ENCODE measurements at places on chromosomes 6 and 20.

GRCh38 chr6:167745670-167746389, 80.9 kb upstream of the AFDN start:
- no peaks in the 10 kb centered on the region for H3K36me3 ChIP-seq
- no peak for DNase-seq
- no peaks in the 10 kb centered on the region for H3K27me3 ChIP-seq
- H3K27ac ChIP-seq = peak overlapping the region; percentile 86
- peaks cover 23% of the 10 kb centered on the region for H3K4me1 ChIP-seq

- DNase-seq = no peak
- no peak overlapping the region for H3K27ac ChIP-seq
- no peaks in the 10 kb centered on the region for H3K27me3 ChIP-seq
- no peaks in the 10 kb centered on the region for H3K4me1 ChIP-seq
- no peak overlapping the region for H3K4me3 ChIP-seq
- no peaks in the 10 kb centered on the region for H3K36me3 ChIP-seq
Measured at GRCh38 chr6:100706491-100706890, 174.6 kb downstream of the ASCC3 start.

DNA sequence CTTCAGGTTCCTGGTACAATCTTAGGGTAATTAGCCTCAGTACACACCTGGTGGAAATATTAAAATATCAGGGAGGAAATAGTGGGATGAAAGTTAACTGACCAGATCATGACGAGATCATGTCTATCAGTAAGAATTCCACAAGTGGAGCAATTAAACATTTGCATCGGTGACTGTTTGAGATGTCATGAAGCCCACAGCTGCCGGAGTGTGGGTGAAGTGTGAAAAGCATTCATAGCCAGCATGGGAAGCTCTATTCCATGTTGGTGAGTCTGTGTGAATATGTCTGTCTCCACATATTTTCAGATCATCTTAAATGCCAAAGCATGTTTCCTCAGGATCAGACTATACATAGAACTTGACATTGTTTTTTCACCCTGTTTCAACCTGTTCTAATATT, 142.8 kb downstream of the IPCEF1 start:
- no peak for DNase-seq
- H3K27ac ChIP-seq = no peak overlapping the region
- no peaks in the 10 kb centered on the region for H3K27me3 ChIP-seq
- H3K4me1 ChIP-seq = no peaks in the 10 kb centered on the region
- no peaks in the 10 kb centered on the region for H3K36me3 ChIP-seq

- peaks cover 2% of the 10 kb centered on the region for H3K4me1 ChIP-seq
- DNase-seq = no peak
- H3K27ac ChIP-seq = no peak overlapping the region
- H3K4me3 ChIP-seq = no peak overlapping the region
- H3K27me3 ChIP-seq = no peaks in the 10 kb centered on the region
Measured at GRCh38 chr20:46139908-46140482, 21.9 kb downstream of the CD40 start.

DNA sequence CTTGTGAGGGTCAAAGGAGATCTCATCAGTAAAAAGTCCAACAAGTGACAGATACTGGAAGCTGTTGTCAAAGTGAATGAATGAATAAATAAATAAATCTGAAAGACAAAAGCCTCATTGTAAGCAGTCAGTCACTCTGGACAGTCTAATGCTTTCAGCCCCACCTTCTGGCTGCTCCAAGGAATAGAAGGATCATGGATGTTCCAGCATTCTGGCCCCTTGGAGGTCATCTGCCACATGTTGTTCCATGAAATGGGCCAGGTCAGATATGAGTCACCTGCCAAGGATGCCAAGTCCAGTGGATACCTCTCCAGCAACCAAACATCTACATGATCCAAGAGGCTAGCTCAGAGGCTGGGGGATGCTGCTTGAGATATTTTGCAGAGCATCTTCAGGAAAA, 185.6 kb downstream of the BMP7 start:
- no peaks in the 10 kb centered on the region for H3K27me3 ChIP-seq
- no peak overlapping the region for H3K4me3 ChIP-seq
- peak; percentile 31 for DNase-seq
- no peaks in the 10 kb centered on the region for H3K4me1 ChIP-seq
- no peaks in the 10 kb centered on the region for H3K36me3 ChIP-seq
- H3K27ac ChIP-seq = no peak overlapping the region

DNA sequence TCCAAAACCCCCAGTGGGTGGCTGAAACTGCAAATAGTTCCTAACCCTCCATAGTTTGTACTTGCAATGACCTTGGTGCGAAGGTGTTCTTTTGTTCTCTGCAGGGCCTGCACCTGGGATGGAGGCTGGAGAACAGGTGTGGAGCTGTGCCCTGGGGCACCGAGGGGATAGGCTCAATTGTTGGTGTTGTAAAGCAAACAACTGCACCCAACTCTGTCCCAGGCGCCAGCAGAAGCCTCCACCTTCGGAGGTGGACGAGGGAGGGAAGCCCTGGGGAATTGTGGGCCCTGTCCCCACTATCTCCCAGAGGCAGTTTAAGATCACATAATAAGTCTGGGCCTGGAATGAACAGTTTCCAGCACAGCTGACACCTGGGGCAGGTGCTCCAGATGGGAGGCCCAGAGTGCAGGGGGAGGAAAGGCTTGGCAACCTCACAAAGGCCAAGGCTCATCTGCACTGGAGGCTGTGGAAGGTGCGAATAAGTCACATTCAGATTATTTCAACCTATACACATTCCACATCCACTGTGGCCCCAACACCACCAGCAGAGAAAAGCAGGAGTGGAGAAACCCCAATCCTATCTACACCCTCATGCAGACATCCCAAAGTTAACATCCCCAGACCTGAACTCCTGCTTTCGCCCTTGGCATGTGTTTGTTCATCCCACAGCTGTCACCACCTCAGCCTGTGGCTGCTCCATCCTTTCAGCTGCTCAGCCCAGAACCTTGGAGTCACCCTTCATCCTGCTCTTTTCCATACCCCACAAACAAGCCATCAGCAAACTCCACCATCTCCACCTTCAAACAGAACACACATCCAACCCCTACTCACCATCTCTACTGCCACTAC, 12.3 kb upstream of the CBFA2T2 start:
- H3K27ac ChIP-seq = no peak overlapping the region
- DNase-seq = peak; percentile 42
- H3K36me3 ChIP-seq = no peaks in the 10 kb centered on the region
- H3K4me1 ChIP-seq = no peaks in the 10 kb centered on the region

GRCh38 chr6:22134308-22134707, 162.5 kb downstream of the PRL start:
- no peak overlapping the region for H3K27ac ChIP-seq
- no peaks in the 10 kb centered on the region for H3K36me3 ChIP-seq
- no peak overlapping the region for H3K4me3 ChIP-seq
- no peaks in the 10 kb centered on the region for H3K4me1 ChIP-seq
- H3K27me3 ChIP-seq = no peaks in the 10 kb centered on the region
- DNase-seq = no peak

GRCh38 chr6:86215323-86215722, 572.6 kb upstream of the SYNCRIP start:
- no peak for DNase-seq
- H3K4me3 ChIP-seq = no peak overlapping the region
- H3K27ac ChIP-seq = no peak overlapping the region
- H3K4me1 ChIP-seq = no peaks in the 10 kb centered on the region
- no peaks in the 10 kb centered on the region for H3K36me3 ChIP-seq

DNA sequence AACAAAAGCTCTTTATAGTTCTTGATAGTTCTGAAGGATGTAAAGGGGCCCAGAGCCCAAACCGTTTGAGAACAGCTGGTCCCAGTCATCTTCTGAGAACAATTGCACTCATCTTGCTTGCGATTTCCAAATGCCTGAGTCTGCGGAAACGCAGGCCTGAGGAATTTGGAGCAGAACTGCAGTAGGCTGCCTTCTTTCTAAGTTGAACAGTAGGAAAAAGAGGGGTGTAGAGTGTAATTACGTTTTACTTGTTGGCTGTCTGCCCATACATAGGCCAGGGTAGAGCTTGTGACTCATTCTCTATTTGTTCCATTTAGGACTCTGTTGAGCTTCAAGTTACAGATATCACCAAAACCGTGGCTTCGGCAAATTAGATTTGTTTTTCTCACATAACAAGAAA, 42.0 kb upstream of the KIF16B start:
- no peak overlapping the region for H3K4me3 ChIP-seq
- no peak for DNase-seq
- H3K36me3 ChIP-seq = no peaks in the 10 kb centered on the region
- no peaks in the 10 kb centered on the region for H3K4me1 ChIP-seq
- H3K27ac ChIP-seq = no peak overlapping the region

GRCh38 chr6:168030218-168030746, 32.8 kb downstream of the KIF25 start:
- H3K4me3 ChIP-seq = no peak overlapping the region
- no peaks in the 10 kb centered on the region for H3K36me3 ChIP-seq
- no peaks in the 10 kb centered on the region for H3K4me1 ChIP-seq
- H3K27me3 ChIP-seq = no peaks in the 10 kb centered on the region
- no peak overlapping the region for H3K27ac ChIP-seq
- DNase-seq = no peak

GRCh38 chr6:150079604-150080003, 10.7 kb upstream of the ULBP3 start:
- no peaks in the 10 kb centered on the region for H3K36me3 ChIP-seq
- DNase-seq = peak; percentile 82
- H3K4me3 ChIP-seq = no peak overlapping the region
- no peaks in the 10 kb centered on the region for H3K4me1 ChIP-seq
- H3K27me3 ChIP-seq = no peaks in the 10 kb centered on the region
- H3K27ac ChIP-seq = no peak overlapping the region

GRCh38 chr20:16575390-16576140, 2.3 kb upstream of the KIF16B start:
- H3K27ac ChIP-seq = no peak overlapping the region
- peak overlapping the region; percentile 24 for H3K4me3 ChIP-seq
- peak; percentile 47 for DNase-seq
- no peaks in the 10 kb centered on the region for H3K4me1 ChIP-seq
- H3K36me3 ChIP-seq = no peaks in the 10 kb centered on the region

DNA sequence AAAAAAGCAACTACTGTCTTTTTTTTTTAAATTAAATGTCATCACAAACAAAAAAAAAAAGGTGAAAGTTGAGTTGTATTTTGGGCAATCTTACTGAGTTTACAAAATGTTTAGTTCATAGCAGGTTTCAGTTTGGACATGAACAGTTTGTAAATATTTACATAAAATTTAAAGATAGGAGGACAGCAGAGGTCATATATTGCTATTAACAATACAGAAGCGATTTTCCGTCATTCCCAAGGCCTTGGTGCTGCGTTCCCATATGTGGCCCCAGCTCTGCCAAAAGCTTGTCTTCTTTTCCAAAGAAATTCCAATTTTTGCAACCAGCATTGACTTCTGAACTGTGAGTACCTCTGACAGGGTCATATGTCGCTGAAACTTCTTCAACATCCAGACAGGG, 5.1 kb downstream of the BACH2 start:
- no peaks in the 10 kb centered on the region for H3K36me3 ChIP-seq
- no peaks in the 10 kb centered on the region for H3K4me1 ChIP-seq
- H3K27ac ChIP-seq = no peak overlapping the region
- no peak overlapping the region for H3K4me3 ChIP-seq
- no peak for DNase-seq

DNA sequence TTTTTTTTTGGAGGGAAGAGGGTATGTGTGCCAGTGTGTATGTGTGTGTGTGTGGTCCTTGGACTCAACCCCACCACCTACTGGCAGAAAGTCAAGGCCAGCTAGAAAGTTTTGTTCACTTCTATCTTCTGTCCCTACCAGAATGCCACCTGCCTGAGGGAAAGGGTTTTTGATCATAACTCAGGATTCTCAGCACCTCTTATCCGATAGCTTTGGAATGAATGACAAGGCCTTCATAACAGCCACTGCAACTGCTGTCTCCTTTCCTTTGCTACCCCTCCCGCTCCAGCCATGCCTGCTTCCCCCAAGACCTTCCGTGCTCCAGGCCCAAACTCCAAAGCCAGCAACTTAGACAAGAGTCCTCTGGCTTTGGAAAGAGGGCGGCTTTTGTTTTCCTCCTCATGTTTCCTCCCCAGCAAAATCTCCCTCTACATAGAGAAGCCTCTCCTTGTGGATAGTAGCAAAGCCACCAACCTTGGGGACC, 18.7 kb downstream of the BTN3A1 start:
- H3K27me3 ChIP-seq = no peaks in the 10 kb centered on the region
- no peaks in the 10 kb centered on the region for H3K36me3 ChIP-seq
- H3K4me1 ChIP-seq = no peaks in the 10 kb centered on the region
- H3K4me3 ChIP-seq = peak overlapping the region; percentile 28

- H3K36me3 ChIP-seq = no peaks in the 10 kb centered on the region
- H3K27me3 ChIP-seq = no peaks in the 10 kb centered on the region
- H3K4me1 ChIP-seq = peaks cover 9% of the 10 kb centered on the region
- no peak overlapping the region for H3K4me3 ChIP-seq
- DNase-seq = peak; percentile 37
Measured at GRCh38 chr6:167689751-167690150, 137.0 kb upstream of the AFDN start.

DNA sequence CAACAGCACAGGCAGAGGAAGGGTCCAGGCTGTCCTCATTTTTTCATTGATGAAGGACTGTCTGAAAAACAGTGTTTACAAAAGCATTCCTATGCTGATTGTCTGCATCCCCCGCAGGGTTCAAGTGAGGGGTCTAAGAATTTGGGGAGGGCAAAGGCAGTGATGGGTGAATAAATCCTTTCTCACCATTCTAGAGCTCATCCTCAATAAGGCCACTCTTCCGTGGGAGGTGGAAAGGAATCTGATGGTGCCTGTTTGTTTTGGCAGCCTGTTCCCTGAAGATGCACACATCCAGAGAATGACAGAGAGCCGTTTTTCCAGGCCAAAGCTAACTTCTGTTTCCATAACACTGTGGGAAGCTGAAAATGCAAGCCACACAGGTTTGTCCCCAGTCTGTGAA, 164.5 kb downstream of the MOXD1 start:
- H3K4me3 ChIP-seq = no peak overlapping the region
- H3K36me3 ChIP-seq = no peaks in the 10 kb centered on the region
- H3K4me1 ChIP-seq = no peaks in the 10 kb centered on the region
- H3K27me3 ChIP-seq = no peaks in the 10 kb centered on the region
- peak overlapping the region; percentile 55 for H3K27ac ChIP-seq
- DNase-seq = peak; percentile 87

GRCh38 chr6:16582446-16583143, 178.7 kb downstream of the ATXN1 start:
- H3K4me3 ChIP-seq = no peak overlapping the region
- no peaks in the 10 kb centered on the region for H3K4me1 ChIP-seq
- H3K27ac ChIP-seq = no peak overlapping the region
- H3K27me3 ChIP-seq = no peaks in the 10 kb centered on the region
- no peak for DNase-seq

- H3K36me3 ChIP-seq = no peaks in the 10 kb centered on the region
- H3K4me3 ChIP-seq = no peak overlapping the region
- H3K4me1 ChIP-seq = no peaks in the 10 kb centered on the region
- no peaks in the 10 kb centered on the region for H3K27me3 ChIP-seq
Measured at GRCh38 chr6:15577550-15578171, 85.2 kb downstream of the DTNBP1 start.
